ENCODE measurements at places on chromosomes 7 and 10. TPM values are rescaled to one million over a fixed set of nuclear protein-coding genes. Genes with fewer than 3 reads are reported as not detected.

- H3K27me3 ChIP-seq, result no peaks in the 10 kb centered on the region
- H3K4me1 ChIP-seq, result no peaks in the 10 kb centered on the region
- no peaks in the 10 kb centered on the region for H3K36me3 ChIP-seq
- no peak overlapping the region for H3K27ac ChIP-seq
Observed at GRCh38 chr7:97421307-97421930, 303.9 kb downstream of the SDHAF3 start.

DNA sequence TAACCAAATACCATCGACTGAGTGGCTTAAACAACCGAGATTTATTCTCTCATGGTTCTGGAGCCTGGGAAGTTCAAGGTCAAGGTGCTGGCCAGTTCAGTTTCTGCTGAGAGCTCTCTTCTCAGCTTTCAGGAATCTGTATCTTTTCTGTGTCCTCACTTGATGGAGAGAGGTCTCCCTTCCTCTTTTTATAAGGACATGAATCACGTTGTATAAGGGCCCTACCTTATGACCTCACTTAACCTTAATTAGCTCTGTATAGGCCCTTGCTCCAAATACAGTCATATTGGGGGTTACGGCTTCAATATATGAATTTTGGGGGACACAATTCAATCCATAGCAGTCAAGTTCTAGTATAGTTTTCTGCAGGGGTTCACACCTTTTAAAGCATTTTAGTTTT, 135.2 kb upstream of the ADO start:
- no peaks in the 10 kb centered on the region for H3K27me3 ChIP-seq
- H3K36me3 ChIP-seq, result no peaks in the 10 kb centered on the region
- no peak for DNase-seq
- no peak overlapping the region for H3K27ac ChIP-seq

DNA sequence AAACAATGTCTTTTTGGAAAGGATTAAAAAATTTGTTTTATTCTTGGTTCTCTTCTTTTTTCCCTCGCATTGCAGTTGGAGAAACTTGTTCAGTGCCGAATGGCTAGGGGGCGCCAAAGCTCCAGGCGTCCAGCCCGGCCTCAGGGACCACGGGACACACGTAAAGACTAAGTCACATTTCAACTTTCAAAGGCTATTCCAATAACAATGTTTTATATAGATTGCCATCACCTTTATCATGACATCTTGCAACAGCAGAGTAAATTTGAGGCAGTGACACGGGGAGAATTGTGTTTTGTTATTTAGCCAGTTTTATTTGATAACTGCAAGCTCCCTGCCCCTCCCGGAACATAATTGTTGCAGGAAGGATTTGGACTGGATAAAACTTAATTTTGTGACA, 2.2 kb upstream of the IGFBP3 start:
- peak; percentile 51 for DNase-seq
- no peak overlapping the region for H3K27ac ChIP-seq
- no peaks in the 10 kb centered on the region for H3K27me3 ChIP-seq
- H3K4me1 ChIP-seq, result peaks cover 16% of the 10 kb centered on the region
- no peaks in the 10 kb centered on the region for H3K36me3 ChIP-seq

DNA sequence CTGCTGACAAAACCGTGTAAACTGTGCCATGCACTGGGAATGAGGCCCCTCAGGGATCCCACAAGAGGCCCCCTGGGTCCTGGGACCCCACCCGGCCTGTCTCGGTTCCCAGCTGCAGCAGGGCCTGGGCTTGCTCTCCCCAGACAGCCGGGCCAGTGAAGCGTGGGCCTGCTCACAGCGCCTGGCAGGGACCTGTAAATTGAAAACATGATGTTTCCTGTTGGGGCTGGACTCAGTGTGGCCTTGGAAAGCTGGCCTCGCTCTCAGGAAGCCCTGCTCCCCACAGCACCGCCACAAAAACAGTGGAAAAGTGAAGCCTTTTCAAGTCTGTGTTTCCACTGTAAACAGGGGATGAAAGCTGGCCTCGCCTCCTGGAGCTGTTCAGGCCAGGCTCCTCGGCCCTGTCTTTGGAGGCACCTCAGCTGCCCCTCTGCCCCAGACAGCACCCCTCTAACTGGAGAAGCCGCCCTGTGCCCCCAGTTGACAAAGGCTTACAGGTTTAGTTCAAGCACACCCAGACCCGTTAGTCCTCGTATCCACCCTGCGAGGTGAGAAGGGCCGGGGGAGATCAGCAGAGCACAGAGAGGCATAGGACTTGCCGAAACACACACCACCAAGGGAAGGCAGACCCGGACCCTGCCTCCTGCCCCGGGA, 108.3 kb downstream of the ZMIZ1 start:
- H3K4me1 ChIP-seq, result peaks cover 16% of the 10 kb centered on the region
- no peak overlapping the region for H3K4me3 ChIP-seq
- H3K27ac ChIP-seq, result no peak overlapping the region

DNA sequence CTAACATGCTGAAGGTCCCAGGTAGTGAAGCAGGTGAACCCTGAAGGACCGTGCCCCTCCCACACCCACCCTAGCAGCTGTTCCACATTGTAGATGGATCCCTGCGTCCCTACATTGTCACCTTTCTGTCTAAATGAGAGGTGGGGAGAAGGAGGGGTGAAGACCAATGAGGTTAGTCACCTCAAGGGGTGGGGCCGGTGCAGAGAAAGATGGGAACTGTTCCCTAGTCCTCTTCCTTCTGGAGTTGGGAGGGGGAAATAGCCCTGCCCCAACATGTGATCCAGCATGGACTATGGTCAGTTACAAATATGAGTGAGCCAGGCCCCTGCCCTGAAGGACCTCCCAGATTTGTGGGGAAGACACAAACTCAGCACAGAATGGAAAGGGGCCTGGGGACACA, 124.5 kb downstream of the LHPP start:
- H3K36me3 ChIP-seq, result no peaks in the 10 kb centered on the region
- H3K4me3 ChIP-seq, result no peak overlapping the region
- peaks cover 37% of the 10 kb centered on the region for H3K4me1 ChIP-seq

DNA sequence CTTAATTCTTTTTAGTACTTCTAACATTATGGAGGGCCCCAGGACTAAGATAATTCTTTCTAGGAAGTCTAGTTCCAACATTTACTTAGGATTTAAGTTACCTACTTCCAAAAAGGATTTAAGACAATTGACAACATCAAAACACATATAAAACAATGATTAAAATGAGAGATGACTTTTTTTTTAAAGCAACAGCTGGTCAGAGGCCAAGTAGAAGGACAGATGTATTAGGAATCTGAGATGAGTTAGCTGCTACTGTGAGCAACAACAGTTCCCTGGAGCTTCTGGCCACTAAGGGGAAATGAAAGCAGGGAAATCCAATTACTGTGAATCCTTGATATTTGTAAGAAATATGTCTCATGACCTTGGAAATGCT, 222.3 kb downstream of the PHTF2 start:
- H3K4me3 ChIP-seq, result no peak overlapping the region
- no peak overlapping the region for H3K27ac ChIP-seq
- DNase-seq, result no peak
- H3K4me1 ChIP-seq, result peaks cover 11% of the 10 kb centered on the region

DNA sequence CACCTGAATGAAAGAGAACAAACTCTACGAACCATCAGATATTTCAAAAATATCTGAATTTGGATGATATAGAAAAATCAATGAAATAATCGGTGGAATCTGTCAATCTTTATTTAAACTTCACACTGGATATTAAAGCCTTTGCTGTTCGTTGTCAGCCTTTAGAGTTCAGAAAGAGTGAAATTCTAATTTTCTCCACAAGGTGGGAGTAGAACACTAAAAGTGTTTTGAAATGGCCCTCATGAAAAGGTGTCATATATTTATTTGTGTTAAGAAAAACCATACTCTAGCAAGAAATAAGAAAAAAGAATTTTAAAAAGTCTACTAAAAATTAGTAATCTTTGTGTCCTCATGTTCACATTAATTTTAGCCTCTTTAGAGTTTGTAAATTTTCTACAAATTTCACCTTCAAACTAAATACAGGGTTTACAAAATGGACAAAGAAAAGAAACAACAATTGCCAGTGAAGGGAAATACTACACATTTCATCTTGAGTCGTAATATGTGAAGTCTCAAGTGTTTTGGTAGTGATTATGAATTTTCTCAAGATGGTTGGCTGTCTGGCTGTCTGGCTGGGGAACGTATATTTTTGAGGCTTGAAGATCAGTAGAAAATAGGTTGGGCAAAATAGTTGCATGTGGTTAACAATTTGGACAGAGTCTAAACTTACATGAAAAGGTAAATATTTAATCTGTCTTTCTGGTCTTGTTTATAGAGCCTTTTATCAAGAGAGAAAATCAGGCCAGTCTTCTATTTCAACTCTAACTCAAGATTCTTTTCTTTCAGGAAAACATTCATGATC, 43.7 kb downstream of the DNAJB9 start:
- peak; percentile 67 for DNase-seq
- H3K27ac ChIP-seq, result no peak overlapping the region
- no peaks in the 10 kb centered on the region for H3K27me3 ChIP-seq
- no peaks in the 10 kb centered on the region for H3K36me3 ChIP-seq

DYDC2 gene
- total RNA-seq, result not detected

ZNF425 gene
- 2.8 TPM for total RNA-seq

ARHGEF5 gene
- total RNA-seq, result 7.9 TPM

NHLRC2 gene
- total RNA-seq, result 54.1 TPM

BRAF gene
- total RNA-seq, result 90.4 TPM
